ENCODE measurements at places on chromosomes 4 and X.

DNA sequence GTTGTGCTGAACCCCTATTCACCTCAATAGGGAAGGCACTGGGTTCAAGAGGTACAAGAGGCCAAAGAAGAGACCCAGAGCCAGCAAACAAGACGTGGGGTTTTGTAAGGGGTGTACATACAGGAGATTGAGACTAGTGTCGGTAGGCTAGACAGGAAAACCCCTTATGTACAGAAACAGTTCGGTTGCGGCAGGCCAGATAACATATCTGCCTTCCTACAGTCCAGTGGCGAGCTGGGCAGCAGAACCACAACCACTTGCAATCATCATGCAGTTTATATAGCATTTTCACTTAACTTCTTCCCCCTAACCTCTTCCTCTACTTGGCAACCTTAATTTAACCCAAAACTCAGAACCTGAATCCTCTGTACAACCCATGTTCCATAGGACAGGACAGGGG lies 422.2 kb downstream of the PDHA2 start:
- no peak for DNase-seq

GRCh38 chrX:123983240-123983639 lies 21.7 kb downstream of the STAG2 start:
- DNase-seq = no peak

DNA sequence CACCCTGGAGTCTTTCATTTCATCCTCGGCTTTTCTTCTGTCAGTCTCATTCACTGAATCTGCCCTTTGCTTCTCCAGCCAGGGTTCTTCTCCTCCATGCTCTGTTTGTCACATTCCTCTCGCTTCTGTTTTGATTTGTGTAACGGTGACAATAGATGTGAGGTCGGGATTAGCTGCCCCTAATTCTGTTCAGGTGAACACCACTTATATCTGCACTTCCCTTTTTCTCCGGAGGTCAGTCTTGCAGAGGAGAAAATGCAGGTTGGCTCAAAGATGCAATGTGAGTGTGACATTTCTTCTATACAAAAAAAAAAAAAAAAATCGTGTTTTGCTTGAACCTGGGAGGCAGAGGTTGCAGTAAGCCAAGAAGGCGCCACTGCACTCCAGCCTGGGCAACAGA lies 262.9 kb downstream of the ASMT start:
- no peak for DNase-seq

DNA sequence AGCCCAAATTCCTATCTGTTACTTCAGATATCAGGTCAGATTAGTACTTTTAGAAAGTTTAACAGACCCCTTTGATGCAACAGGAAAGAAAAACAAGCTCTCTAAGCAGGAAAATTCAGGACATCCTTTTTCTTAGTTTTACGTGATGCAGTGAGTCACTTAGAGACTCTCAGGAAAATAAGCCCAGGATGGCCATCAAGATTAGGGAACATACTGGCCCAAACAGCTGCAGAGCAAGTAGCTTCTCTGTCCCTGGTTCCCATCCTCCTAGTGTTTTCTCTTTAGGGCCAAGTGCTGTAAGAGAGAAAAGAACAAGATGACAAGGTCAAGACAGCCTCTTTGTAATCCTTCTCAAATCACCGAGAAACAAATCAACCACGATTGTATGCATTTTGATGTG lies 219.1 kb downstream of the ZNF674 start:
- no peak for DNase-seq

DNA sequence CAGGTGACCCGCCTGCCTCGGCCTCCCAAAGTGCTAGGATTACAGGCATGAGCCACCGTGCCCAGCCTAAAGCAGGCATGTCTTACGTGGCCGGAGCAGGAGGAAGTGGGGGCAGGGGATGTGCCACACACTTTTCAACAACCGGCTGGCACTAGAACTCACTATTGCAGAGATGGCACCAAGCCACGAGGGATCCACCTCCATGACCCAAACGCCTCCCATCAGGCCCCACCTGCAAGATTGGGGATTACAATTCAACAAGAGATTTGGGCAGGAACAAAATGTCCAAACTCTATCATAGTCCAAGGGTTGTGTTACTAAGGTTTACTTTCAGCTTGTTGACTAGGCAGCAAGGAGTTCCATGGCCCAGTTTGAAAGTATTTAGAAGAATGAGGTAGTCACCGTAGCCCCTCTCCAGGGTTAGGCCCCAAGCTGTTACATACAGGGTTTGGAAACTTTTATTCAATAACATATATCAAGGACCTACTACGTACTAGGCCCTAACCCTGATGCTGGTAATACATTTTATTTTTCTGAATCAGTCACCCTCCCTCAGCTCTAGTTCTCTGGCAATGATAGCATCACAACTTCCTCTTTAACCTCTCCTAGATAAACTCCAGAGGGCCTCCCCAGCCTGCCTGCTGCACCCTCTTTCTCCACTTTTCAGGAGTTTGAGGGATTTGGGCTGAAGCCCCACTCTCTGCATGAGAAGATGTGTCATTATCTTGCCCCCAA lies 18.0 kb upstream of the TBC1D14 start:
- DNase-seq = no peak

GRCh38 chr4:93467484-93468155 lies 360.9 kb upstream of the ATOH1 start:
- DNase-seq = no peak

- DNase-seq = no peak
These were observed 32.0 kb downstream of the SPIN3 start for GRCh38 chrX:56963377-56963776.

- no peak for DNase-seq
These were observed 195.7 kb upstream of the IL1RAPL1 start for GRCh38 chrX:28391528-28391927.

- DNase-seq = no peak
These were observed 435.6 kb downstream of the TLL1 start for GRCh38 chr4:166308647-166309046.

- no peak for DNase-seq
These were observed 126.9 kb downstream of the MFAP3L start for GRCh38 chr4:169899295-169899694.

- DNase-seq = no peak
These were observed 45.7 kb upstream of the HPF1 start for GRCh38 chr4:169803413-169803812.

DNA sequence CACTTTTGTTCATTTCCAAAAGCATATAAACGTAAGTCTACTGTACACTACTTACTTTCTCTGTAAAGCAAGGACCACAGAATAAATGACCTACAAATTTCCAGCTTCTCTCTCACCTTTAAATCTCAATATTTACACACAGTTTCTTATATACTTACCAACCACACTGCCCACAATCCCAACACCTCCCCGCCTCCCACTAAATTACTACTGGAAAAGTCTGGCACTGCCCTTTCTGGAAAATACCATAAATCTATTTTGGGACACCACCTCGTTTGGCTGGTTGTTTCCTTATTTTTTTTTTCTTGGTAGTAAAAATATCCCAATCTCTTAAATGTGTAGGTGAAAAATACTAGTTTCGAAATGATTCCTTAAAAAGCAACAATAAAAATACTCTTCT lies 19.6 kb downstream of the FAT1 start:
- DNase-seq = no peak

- peak; percentile 53 for DNase-seq
These were observed 3.5 kb downstream of the MXD4 start for GRCh38 chr4:2258091-2259035.

DNA sequence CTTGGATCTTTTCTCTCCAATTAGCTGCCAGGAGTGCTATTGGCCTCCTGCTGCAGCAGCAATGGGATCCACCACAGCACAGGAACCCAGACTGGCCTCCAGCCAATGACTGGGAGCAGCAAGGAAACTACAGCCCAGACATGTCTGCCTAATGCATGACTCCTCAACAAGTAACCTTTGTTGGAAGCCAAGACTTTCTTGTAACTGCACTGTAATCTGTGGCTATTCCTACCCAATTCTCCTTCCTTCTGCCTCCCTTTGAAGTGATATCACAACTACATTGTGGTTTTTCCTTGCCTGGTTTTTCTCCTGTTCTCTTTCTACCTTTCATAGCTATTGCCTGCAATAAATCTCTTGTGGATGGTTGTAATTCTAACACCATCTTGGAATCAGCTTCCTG lies 39.8 kb downstream of the SNCA start:
- DNase-seq = no peak

- no peak for DNase-seq
These were observed 280.7 kb upstream of the KLHL4 start for GRCh38 chrX:87236830-87237440.

DNA sequence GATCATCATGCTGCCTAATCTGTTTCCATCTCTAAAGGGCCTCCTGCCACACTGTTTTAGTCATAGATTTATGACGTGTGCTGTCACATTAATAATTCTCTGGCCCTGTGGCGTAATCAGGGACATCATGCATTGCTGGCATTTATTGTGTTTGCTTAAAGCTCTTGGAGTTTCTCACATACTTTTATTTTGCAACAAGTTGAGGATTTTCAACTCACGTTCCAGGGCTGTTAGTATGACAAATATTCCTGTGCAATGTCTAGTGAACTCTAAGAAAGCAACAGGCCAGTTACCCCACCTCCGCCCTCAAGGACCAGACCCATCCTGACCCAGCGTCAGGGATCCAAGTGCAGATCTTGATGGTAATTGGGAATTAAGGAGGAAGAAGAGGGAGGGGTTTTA lies 7.8 kb upstream of the PIGA start:
- DNase-seq = no peak

DNA sequence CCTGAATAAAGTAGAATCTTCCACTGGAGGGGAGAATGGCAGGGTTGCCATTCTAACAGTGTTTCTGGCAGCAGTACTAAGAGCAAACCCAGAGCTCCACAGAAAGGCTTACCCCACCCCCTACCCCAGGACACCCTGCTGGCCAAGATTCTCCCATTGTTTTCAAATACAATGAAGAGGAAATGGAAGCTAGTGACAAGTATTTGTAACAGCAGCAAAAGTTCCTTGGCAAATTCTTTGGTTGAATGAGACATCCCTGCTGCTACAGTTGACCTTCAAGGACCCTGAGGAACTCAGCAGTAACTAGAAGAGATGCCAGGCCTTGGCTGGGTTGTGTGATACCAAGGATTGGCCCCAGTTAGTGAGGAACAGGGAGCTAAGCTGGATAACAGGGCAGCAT lies 124.2 kb upstream of the DGKK start:
- DNase-seq = no peak

- DNase-seq = no peak
These were observed 54.3 kb downstream of the IGFBP7 start for GRCh38 chr4:57055886-57056285.

DNA sequence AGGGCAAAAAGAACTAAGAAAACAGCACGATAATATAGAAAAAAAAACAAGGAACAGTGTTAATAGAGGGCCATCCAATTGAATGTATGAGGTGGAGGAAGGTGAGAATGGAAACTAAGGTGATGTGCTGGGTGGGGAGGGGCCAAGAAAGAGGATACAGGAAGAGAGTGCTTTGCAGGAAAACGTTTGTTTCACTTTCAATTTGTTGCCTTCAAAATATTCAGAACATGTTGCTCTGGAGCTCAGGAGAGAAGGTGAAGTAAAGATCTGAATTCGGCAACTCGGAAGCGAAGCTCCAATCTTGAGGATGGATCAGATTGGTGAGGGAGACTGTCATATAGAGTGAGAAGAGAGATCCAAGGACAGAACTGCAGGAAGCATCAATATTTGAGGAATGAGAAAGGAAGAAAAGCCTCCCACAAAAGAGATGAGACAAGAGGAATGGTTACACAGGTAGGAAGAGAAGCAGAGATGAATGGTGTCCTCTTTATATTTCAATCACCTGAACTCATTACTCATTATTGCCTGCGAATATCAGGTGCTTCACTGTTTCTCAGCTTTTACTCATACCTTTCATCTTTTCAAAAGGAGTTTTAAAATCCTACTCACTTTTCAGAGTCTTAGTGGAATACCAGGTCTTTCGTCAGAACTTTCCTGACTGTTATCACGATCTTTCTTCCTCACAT lies 14.7 kb upstream of the SEC24D start:
- DNase-seq = peak; percentile 57

DNA sequence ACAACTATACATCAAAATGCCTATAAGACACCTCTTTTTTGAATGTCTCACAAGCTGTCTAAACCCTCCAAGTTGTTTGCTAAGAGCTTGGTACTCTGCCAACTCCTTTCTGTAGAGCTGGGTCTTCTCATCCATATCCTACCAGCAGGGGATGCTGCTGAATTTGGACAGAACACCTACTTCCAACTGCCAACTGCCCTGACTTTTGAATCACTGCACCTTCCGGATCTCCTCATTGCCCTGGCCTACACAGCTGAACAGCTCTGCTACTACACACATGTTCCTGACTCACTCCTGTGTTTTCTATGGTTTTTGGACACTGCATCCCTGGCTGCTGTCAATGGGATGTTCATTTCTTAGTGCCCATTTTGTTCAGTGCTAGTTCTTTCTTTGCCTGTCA lies 18.7 kb downstream of the FAM184B start:
- DNase-seq = no peak

- DNase-seq = no peak
These were observed 6.1 kb downstream of the EPGN start for GRCh38 chr4:74314329-74314728.

DNA sequence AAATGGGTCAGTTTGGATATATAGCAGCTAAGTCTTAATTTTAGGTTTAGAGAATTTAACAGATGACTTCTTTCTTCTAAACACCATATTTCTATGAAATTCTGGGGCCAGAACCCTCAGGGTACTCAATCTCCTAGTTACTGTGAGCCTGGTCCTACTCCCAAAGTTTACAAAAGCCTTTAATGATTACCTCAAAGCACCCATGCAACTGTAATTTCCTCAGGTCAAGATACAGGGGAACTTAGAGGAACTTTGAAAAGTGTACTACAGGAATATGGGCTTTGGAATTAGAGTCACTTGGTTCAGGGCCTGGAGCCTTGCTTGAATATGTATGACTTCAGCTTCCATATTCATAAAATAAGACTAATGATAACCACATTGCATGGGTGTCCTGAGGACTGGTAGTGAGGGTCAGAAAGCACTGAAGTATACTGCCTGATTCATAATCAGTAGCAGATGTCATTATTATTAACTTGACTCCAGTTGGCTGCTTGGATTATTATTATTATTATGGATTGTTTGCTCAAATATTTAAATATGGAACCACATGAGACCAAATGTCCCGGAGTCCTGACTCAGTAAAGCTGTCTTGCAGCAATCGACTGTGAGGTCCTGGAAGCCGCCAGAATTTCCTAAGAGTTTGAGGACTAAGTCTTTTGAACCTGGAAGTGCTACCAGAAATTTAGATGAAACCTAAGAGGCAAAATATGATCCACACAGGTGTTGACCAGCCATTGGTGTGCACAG lies 2.0 kb upstream of the ADH7 start:
- DNase-seq = no peak

DNA sequence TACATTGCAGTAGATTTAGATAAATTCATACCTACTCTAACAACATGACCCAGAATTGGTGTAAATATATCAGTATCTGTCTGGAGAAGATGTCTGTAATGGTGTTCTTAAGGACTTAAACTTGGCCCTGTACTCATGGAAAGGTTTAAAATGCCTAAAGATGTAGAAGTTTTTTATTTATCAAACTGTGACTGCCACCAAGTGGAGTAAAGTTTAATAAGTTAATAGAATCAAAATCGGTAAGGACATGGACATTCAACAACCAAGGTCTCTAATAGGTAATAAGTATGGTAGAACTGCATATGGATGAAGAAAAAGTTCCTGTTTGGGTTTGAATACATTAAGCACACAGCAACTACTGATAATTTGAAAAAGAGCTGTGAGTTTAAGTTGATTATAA lies 474.0 kb upstream of the NDST3 start:
- no peak for DNase-seq

GRCh38 chrX:55486736-55487135 lies 2.9 kb downstream of the USP51 start:
- DNase-seq = peak; percentile 26

Data from activated CD8-positive, alpha-beta memory T cell treated with anti-CD3 and anti-CD28 coated beads for 24 hours (primary cell).